PC-3 (cell line): ENCODE measurements at places on chromosomes 3 and 15.

GRCh38 chr15:70231484-70231883, 133.8 kb upstream of the TLE3 start:
- no peak for DNase-seq

- no peak for DNase-seq
Measured at GRCh38 chr3:10226293-10226692, 22.0 kb upstream of the TATDN2 start.

DNA sequence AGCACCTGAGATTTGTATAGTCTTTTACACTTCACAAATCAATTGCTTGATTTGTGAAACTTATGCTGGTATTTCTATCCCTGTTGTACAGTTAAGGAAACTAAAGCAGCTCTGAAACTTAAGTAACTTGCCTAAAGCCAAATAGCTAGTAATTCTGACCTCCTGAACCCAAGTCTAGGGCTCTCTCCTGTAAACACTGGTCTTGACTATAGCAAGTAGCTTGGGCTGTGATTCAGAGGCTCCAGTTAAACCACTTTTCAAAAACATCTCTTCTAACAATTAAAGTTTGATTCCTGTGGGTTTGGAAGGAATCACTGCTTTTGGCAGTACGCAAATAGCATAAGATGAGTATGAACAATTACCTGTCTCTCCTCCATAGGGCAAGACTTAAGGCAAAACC, 18.5 kb upstream of the CMTM8 start:
- DNase-seq, result peak; percentile 31

- no peak for DNase-seq
Measured at GRCh38 chr3:40720863-40721262, 196.1 kb downstream of the ZNF621 start.

- no peak for DNase-seq
Measured at GRCh38 chr3:49831341-49831740, 17.6 kb upstream of the UBA7 start.

- DNase-seq, result no peak
Measured at GRCh38 chr3:126964950-126965349, 18.0 kb upstream of the PLXNA1 start.

DNA sequence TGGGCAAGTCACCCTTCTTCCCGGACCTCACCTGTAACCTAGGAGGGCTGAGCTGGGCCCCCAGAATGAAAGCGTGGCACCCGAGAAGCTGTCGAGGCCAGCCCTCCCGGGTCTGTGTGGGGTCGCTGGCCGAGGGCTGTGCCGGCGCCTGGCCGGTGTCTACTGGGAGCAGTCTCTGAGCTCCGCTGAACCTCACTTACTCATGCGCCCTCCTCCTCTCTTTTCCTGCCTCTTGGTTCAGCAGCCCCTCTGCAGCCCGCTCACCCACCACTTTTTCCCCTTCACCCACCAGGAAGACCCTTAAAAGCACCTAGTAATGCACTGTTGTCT, 419 bp downstream of the HYKK start:
- DNase-seq, result no peak

DNA sequence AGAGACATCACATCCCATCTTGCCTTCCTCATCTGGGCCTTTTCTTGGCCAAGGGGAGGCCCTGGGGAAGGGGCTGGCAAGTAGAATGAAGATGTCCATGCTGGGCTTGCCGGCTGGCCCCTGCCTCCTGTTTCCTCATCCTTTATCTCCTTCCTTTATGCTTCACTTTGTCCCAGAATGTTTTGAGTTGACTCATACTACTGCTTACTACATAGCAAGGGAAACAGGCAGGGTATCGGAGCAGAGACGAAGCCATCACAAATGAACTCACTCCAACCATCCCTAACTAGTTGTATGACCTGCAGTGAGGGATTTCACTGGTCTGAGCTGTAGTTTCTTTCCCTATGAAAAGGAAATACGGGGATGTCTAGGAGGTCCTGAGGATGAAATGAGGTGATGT, 66.0 kb downstream of the CHDH start:
- no peak for DNase-seq

DNA sequence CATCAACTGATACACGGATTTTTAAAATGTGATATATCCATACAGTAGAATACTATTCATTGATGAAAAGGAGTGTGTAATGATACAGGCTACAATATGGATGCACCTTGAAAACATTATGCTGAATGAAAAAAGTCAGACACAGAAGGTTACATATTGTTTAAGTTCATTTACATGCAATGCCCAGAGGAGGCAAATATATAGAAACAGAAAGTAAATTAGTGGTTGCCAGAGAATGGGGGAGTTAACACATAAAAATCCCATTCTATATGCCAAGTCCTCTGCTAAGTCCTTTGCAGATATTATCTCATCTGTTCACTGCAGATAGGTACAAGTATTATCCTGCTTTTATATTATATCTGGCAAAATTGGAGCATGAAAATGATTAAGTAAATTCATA, 22.1 kb upstream of the CDIN1 start:
- DNase-seq, result no peak

DNA sequence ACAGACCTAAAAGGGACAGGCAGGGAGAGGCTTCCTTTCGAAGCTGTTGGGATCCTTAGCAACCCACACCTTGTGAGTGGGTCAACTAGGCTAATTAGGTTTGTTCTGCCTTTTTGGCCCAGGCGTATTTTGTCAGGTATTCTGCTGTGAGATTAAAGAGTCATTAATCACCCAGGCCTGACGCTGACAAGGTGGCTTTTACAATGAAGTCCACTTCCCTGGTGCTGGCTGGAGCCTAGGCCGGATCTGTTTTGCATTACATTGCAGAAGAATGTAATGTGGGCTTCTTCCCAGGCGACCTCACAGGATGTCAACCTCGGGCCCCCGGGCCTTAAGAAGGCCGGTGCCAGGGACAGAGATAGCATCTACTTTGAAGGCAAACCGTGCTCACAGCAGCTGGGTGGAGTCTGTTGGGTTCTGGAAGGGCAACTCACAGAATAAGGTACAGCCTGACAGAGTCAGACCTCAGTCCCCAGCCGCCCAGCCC, 76.9 kb downstream of the HES1 start:
- no peak for DNase-seq

GRCh38 chr3:116040152-116040551, 405.1 kb downstream of the LSAMP start:
- DNase-seq, result no peak

DNA sequence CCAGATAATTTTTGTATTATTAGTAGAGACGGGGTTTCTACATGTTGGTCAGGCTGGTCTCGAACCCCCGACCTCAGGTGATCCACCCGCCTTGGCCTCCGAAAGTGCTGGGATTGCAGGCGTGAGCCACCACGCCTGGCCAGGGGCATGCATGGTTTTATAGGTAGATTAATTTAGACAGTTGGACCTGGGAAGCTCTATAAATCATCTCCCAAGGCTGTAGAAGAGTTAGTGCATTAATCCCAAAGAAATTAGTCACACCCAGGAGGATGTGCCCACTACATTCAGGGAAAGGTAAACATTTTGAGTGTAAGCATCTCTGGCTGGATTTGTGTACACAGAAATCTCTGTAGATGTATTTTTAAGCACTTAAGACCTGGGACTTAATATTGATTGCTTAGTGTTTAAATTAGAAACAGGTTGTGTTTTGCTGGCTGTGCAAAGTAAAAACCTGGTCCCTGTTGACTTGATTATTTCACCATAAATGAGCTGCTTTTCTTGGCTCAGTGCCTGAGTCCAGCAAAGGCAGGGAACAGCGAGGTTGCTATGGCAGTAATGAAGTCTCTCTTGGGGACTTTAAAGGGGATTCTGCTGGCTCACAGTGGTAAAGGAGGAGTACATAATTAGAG, 19.2 kb downstream of the EXOSC7 start:
- DNase-seq, result peak; percentile 64

- DNase-seq, result no peak
Measured at GRCh38 chr15:77855871-77856270, 221.6 kb downstream of the TBC1D2B start.

GRCh38 chr3:127572186-127572585, 18.3 kb downstream of the TPRA1 start:
- no peak for DNase-seq

GRCh38 chr15:63044645-63045464, 2.3 kb downstream of the TPM1 start:
- no peak for DNase-seq

GRCh38 chr3:108546692-108547091, 36.3 kb upstream of the MYH15 start:
- no peak for DNase-seq

DNA sequence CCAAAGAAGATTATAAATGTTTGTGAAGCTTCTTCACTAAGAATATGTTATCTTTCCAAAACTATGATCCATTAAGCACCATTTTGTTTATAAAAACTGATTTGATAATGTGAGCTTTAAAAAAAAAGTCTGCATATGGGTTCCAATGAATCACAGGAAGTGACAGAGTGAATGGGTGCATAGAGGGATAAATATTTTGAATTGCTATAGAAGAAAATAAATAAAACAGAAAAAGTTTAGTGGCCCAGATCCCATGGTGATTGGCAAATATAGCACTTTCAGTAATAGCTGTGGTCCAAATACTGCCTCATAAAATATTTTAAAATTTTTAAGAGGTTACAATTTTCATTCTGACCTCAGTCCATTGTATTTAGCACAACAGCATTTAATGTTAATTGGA, 19.2 kb downstream of the CPA3 start:
- DNase-seq, result no peak
